ENCODE measurements at places on chromosomes 6 and 20. TPM values are rescaled to one million over a fixed set of nuclear protein-coding genes. Genes with fewer than 3 reads are reported as not detected.

MDFI gene
- 15.2 TPM for total RNA-seq

TTLL9 gene
- total RNA-seq: 7.1 TPM

DNA sequence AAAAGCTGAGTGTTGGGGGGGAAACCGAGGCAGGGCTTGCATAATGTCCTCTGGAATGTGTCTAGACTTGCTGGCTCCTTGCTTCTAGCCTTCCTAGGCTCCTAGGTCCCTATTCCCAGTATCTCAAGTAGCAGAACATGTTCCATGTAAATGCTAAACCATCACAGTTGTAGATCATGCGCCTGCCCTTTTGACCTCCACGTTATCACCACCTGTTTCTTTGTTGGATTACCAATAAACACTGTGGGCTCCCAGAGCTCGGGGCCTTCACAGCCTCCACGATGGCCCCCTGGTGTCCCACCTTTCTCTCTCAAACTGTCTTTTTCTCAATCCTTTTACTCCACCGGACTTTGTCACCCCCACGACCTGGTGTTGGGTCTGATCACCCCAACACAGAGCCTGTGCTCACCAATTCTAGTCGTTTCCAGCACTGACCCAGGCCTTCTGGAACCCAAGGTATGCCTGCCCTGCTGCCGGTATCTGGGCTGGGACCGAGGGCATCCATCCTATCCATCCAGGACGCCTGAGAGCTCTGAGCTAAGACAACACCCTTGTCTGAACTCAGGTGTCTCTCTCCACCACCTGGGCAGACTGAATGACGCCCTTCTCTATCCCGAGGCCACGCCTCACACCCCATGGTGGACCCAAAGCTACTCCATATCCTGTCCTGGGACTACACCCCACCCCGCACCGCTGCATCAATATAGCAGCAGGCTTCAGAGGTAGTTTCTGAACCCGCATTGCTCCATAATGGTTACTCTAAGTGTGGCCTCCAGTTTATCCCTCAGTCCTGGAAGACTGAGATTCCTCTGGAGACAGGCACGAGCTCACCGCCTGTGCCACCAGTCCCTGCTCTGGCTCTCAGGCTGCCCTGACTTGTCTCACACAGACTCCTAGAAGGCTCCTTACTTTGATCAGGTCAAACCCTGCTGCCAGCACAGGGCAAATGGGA, 9.3 kb upstream of the PRR18 start:
- no peak for DNase-seq

DNA sequence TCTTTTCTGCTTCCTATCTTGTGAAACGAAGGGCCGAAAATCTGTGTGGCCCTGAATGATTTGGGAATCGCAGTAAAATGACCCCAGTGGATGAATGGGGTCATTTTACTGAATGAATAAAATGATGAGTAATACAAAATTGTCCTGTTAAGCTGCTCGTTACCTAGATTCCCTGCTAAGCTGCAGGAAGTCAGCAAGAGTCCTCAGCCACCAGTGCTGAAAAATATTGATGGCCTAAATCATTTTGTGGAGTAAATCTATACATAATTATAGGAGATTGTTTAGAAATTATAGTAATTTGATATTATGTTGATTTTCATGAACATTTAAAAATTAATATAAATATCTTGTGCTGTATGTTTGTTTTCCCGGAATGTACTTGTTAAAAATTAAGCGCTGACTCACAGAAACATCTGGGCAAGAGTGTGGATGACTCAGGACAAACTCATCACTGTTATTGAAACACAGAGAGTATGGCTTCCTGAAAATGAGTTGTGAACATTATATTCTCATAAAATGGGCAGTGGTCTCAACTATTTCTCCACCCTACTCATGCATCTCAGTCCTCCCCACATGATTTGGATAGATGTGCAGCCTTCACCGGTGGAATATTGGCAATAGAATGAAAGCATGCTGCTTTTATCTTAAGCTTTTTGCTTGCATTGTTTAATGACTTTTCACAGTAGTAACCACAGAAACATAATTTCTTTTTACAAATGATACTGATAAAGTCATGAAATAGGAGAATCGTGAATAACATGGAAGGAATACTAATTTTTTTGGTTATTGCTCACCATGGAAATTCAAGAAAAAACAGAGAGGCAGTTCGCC, 36.2 kb upstream of the RGS17 start:
- DNase-seq: no peak

GRCh38 chr6:128282961-128283360, 237.4 kb downstream of the PTPRK start:
- no peak for DNase-seq
